ENCODE measurements at places on chromosomes 11 and 22. TPM values are rescaled to one million over a fixed set of nuclear protein-coding genes. Genes with fewer than 3 reads are reported as not detected.

DNA sequence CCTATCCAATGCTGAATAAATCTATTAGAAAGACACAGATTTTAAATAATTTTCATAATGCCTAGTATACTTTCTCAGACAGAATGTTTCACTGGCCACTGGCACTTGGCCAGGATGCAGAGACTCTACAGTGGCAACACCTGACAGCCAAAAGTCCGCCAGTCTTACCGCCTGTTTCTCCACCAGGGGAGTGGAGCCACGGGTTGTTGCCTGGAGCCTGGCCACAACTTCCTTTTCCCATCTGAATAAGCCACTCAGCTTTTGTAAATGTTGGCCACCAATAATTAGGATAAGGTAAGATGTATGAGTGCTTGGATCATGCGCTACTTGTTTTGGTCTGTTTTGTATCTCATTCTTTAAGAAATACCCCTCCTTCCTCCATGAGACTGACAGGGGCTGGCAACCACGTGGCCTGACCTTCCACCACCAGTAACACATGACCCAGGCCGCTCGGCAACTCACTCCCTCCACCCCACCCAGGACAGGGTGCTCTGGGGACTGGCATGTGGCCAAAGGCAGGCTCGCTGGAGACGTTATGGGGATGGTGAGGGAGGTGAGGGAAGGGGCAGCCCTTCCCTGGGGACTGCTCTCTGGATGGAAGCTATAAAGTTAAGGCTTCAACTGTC lies 93.0 kb upstream of the BID start:
- DNase-seq, result no peak

DNA sequence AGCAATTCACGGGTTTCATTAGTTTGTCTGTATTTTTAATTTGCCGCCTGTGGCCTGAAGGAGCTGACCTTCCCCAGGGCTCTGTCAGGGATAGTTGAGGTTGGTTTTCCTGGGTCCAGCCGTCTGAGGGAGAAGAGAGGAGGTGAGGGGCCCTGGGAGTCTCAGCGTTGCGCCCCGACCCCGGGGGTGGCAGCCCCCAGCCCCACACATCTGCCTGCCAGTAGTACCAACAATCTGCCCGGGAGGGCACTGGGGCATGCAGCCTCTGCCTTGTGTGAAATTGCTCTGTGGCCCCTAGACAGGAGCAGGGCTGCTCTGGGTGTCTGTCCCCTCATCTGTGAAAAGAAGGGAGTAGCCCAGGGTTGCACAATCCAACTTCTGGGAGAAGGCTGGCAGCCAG lies 6.6 kb downstream of the B3GAT1 start:
- DNase-seq, result no peak

GRCh38 chr22:23182309-23183060 lies 2.2 kb downstream of the BCR start:
- peak; percentile 76 for DNase-seq

- no peak for DNase-seq
Measured at GRCh38 chr22:46247443-46247975, 2.6 kb downstream of the CDPF1 start.

GRCh38 chr11:115552151-115552772 lies 48.0 kb upstream of the CADM1 start:
- DNase-seq, result no peak

DNA sequence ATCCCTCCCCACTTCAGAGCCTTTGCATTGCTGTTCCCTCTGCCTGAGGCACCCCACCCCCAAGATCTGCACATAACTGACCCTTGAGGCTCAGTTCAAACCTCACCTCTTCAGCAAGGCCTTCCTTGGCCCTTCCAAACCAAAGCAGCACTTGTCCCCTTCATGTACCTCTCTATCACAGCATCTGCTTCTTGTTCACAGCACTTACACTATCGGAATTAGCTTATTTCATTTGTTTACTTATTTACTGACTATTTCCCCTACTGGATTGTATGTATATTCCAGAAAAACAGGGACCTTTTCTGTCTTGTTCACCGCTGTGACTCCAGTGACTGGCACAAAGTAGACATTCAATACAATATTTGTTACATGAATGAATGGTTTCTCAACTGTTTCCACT lies 38.0 kb downstream of the HORMAD2 start:
- DNase-seq, result no peak

GRCh38 chr11:113828191-113828590 lies 47.2 kb downstream of the USP28 start:
- DNase-seq, result no peak

GRCh38 chr22:23632178-23632577 lies at the start of gene DRICH1:
DRICH1 (minus strand) TSS chr22:23632321; CDS start chr22:23632023, 298 bp downstream.
- DNase-seq, result no peak

GRCh38 chr11:844693-845644 lies 2.3 kb downstream of the TSPAN4 start:
- DNase-seq, result peak; percentile 85

DNA sequence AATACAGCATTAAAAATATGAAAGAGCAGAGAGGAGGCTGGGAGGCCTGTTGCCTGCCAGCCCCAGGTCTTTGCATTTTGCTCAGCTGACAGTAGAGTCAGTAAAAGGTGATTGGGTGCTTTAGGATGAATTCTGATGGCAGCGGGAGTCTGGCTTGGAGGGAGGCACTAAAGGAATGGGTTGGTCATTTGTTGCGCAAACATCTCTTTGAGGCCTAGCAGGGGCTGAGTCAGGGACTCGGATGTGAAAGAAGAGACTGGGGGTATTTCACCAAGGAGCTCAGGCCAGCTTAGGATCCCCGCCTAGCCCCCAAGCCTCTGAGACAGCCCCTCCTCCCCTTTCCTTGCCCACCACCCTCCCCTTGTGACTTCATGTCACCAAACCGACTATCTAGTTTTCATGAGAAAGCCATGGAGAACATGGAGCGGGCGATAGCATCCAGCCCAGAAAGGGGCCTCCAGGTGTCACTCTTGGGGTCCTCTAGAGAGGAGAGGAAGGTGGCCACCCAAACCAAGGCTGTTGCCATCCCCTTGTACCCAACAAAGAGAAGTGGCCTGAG lies 9.7 kb downstream of the DGKZ start:
- no peak for DNase-seq

DNA sequence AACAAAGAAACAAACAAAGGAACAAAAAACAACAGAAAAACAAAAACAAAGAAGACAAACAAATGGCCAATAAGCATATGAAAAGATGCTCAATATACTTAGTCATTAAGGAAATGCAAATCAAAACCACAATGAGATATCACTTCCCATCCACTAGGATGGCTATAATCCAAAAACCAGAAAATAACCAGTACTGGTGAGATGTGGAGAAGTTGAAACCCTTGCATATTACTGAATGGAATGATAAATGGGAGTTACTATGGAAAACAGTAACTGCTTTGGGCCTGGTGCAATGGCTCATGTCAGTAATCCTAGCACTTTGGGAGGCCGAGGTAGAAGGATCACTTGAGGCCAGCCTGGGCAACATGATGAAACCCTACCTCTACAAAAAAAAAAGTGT lies 44.9 kb upstream of the RBFOX2 start:
- DNase-seq, result peak; percentile 7

DNA sequence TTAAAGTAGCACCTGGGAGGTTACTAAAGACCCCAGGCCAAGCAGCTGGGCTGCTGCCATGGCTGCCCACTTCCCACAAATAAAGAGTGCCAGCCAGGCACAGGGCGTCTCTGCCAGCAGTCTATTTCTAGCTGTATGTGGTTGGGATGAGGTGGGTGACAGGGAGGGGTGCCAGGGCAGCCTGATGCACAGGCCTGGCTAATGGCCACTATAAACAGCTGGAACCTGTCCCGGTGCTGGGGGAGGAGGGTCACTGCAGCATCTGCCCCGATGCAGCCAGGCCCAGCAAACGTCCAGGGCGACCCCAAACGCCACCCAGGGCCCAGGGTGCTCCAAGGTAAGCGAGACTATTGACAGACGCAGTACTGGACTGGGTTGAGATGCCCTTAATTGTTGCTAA lies 37.4 kb downstream of the SCUBE1 start:
- DNase-seq, result peak; percentile 50

RIC3 gene
- total RNA-seq, result not detected

C11orf42 gene
- not detected for total RNA-seq

EMID1 gene
- total RNA-seq, result 4.0 TPM

CTSF gene
- 73.8 TPM for total RNA-seq
